NCI-H1048 (cell line): ENCODE measurements at places on chromosomes 11 and 22.

- no peak for DNase-seq
Observed at GRCh38 chr11:81959341-81959740, 774.3 kb downstream of the FAM181B start.

GRCh38 chr11:117178210-117179034 is at the start of gene SIDT2:
Gene SIDT2 (plus strand): TSS chr11:117178743. CDS start chr11:117179264, 521 bp downstream.
- DNase-seq: peak; percentile 85

DNA sequence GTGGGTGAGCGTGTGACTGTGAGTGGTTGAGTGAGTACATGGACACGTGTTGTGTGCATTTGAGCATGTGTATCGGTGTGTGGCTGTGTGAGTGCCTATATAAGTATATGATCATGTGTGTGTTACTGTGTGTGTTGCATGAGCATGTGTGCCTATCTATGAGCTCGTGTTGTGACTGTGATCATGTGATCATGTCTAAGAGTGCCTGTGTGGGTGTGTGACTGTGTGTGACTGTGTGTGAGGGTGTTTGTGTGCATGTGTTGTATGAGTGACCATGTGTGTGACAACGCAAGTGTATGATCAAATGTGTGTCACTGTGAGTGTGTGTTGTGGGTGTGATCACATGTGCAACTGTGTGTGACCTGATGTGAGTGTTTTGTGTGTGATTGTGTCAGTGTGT is 88.8 kb downstream of the UBASH3B start:
- DNase-seq: no peak

- DNase-seq: no peak
Observed at GRCh38 chr11:133977067-133977677, 20.4 kb upstream of the IGSF9B start.

- DNase-seq: no peak
Observed at GRCh38 chr11:31325160-31325559, 44.4 kb downstream of the DCDC1 start.

DNA sequence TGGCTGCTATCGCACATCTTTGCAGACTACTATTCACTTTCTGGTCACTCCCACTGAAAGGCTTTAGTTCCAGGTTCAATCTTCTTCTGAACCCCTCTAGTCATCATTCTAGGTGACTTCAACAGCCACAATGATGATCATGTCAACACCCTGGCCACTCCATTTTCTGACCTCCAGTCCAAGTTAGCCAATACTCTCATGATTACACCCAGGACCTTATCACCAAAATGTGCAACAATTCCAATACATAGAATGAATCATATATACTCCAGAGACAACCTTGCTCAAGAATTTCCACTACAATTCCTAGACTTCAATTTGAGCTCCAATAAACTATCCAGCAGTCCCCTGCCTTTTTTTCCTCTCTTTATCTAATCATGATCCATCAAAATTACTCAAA is 70.7 kb downstream of the PAK1 start:
- DNase-seq: no peak

DNA sequence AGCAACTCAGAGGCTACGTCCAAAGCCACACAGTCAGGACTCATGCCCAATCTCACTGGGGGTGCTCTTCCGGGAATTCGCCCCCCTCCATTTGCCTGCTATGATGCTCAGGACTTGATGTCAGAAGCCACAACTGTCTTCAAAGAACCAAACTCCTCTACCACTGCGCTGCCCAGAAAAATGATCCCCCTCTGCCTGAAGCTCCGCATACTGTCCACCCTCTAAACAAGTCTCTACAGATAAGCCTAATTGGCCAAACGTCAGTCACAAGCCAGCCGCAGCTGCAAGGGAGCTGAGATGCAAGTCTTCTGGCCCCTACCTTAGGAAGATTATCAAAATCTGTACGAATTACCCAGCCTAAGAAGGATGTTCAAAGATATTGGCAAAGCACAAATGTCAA is 294.6 kb downstream of the BUD13 start:
- DNase-seq: no peak

DNA sequence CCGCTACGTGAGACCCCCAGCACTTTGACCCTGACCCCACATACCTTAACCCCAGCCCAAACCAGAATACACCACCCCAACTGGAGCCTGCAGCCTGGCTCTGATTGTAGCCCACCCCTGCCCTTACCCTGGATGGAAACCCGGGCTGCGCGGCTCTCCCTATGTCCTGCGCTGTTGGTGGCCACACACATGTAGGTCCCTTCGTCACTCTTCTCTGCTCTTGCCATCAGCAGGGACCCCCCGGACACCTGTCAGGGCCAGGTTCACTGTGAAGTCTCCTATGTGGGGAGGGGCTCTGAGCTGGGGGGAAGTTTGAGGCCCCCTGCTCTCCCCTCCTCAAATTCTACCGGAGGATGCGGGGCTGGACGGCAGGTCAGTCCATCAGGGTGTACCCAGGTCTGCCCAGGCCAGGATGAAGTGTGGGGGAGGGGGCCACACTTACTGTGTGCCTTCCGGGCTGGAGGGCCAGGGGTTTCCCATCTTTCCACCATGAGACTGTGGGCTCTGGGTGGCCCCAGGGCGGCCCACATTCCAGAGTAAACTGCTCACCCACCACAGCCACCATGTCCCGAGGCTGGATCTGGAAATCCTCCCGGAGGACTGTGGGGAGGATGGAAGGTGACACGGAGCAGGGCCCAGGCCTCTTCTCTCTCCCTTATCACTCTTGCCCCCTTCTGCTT is 1.5 kb downstream of the ROBO4 start:
- DNase-seq: no peak

DNA sequence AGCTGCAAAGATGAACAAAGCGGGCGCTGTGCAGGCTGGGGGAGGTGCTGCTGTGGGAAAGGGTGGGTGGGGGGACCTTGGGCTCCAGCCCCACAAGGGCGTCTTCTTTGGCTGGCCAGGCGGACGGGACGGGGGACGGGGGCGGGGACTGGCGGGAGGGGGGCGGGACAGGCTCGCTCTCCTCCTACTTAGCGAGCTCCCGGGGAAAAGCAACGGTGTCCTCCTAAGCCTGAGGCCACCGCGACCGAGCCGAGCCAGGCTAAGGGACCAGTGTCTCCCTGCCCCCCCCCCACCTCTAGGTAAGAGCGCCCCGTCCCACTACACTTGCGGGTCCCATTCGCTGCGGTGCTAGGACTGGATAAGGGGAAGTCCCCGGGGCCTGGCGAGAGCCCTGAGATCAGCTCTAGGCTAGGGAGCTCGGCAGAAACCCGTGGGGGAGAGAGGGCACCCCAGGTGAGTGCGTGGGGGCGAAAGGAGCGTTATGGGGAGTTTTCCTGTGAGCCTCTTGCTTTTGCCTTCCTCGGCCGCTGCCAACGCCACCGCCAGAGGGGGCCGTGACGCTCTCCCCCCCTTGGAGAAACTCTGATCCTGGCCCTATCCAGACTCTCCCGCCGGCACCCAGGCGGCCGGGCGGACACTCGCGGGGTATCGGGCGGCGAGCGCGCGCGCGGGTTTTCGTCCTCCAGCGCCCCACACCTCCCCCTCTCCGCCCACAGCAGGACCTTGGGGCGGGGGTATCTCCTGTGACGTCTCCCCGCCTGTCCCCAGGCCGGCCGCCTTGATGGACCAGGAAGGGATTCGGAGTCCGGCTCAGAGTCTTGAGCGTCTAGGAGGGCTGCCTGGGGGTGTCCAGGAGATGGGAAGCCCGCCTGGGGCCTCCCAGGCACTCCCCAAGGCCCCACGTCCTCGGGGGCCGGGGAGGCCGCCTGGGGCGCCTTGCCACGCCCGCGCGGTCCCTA is at the start of gene PHLDB1:
TSS of gene PHLDB1 (plus strand) at position 215 of the 959 bp plus-strand sequence. CDS start 6,222 bp downstream, outside the sequence.
- no peak for DNase-seq

DNA sequence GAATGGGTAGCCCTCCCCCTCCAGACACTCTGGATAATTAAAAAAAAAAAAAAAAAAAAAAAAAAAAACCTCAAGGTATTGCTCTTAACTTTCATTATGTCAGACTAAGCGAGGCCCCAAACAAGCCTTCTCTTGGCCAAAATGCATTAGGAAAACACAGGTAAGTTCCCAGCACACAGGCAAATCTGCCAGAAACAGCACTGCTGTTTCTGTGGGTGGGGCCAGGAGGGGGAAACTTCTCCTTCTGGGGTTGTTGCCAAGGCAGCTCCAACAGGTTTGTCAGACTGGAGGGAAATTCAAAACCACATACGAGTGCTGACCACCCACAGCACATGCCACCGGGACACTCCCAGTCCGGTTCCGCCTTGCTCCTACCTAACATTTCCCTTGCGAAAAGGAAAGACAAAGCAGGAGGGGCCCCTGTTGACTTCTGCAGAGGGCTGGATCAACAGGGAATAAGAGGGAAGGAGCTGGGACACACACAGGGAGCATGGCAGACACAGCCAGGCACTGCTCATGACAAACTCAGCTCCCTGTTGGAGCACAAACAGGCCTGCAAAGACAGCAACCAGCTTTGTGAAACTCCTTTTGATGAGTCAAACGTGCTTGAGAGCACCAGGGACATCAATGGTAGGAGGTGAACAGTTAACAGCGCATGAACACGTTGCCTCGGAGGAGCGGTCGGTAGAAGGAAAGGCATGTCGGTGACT is 55.0 kb downstream of the MYH9 start:
- DNase-seq: no peak

DNA sequence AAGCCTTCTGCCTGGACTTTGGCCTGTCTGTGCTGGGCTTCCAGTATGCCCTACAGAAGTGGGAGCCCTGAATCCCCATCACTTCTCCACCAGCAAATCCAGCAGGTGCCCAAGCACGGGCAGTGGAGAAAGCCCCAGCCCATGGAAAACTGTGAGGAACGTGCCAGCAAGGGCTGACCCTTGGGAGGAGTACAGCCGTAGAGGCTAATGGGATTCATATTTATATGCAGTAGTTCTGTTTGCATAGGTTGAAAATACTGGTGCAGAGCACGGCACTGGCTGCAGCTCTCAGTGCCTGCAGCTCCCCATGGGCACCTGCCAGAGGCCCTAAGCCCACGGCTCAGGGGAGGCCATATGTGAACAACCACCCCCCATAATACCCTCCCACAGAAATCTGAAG is 10.1 kb downstream of the NAGA start:
- no peak for DNase-seq

DNA sequence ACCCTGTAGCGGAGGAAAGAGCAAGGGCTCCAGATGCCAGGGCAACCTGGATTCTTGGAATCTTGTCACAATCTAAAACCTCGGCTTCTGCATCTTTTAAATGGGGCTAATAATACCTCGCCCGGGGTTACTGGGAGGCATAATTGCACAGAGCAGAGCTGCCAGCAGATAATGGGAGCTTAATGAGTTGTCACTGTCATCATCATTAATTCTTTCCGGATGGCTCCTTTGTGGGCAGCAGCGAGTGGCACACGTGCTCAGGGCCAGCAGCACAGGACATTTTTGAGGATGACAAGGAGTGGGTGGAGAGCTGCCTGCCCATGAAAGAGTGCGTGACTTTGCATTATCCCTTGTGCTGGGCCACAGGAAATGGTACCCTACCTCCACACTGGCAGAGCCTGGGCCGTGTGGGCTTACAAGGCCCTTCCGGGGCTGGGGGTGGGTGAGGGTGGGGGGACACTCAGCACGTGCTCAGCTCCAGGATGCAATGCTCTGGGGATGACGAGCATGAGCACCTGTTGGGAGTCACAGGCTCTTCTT is 5.7 kb downstream of the PDGFB start:
- DNase-seq: no peak

DNA sequence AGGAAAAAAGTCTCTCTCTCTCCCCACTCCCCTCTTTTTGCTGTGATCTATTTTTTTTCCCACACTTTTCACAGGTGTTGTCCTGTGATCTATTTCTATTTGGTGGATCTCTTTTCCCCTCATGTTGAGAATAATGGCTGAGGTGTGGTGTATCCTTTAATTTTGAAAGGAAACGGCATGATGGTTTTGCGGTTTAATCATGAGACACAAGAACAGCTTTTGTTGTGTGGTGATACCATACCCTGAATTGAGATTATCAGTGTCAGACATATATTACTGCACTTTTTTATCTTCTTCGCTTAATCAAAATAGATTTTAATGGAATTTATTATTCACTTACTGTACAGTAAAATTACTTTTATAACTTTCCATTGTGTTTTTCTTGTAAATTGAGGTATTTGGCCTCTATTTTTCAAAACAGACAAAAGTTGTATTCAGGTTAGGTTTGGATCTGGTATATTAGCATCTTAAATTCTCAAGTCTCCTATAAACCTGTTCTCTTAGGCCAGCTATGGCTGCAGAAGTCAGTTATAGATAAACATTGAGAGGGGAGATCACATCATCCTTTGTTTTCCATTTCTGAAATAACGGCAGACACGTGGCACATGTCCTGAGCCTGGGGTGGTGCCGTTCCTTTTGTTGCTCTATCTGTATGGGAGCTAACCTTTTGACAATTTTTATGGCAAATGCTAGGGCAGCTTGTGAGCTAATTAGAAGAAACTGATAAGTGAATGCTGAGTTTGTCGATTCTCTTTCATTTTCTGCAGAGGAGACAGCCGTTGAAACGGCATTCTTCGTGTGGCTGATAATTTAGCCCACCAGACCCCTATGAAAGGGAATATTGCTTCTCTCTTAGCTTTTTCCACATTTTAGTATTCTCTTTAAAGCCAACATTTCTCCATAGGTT is 25.8 kb downstream of the NF2 start:
- no peak for DNase-seq

DNA sequence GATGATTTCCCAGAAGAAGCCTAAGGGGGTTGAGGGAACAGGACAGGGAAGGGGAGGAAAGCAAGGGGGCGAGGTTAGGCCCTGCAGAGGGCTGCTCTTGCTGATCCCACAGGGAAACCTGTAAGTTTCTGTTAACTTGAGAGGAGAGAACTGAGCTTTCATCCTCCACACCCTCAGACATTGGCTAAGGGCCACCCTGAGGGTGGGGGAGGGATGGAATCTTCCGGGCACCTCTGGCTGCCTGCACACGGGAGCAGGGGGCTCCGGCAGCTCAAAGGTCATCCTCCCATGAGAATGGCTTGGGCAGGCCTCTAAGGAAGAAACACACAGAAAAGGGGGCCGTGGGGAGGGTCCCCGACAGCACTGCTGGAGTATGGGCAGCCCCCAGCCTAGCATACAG is 108.1 kb downstream of the TSPAN18 start:
- DNase-seq: no peak

GRCh38 chr11:126930091-126930841 is 70.3 kb downstream of the KIRREL3 start:
- DNase-seq: peak; percentile 44

- no peak for DNase-seq
Observed at GRCh38 chr22:18083406-18083805, 5.6 kb downstream of the PEX26 start.

DNA sequence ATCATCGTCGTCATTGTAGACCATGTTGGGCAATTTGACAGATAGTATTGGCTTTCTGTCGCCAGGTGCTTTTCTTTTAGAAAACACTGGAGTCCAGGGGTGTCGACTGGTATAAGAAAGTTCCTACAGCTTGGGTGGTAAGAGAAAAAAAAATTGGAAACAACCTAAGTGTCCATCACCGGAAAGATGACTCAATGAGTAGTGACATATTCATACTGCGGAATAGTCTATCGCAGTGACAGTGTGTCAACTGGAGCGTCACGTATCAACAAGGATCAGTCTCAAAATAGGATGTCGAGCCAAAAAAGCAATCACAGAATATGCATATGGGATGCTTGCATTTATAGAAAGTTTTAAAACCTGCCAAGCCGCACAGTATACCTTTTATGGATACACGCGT is 157.6 kb downstream of the MN1 start:
- DNase-seq: no peak
